ENCODE measurements at places on chromosomes 12 and 14.

DNA sequence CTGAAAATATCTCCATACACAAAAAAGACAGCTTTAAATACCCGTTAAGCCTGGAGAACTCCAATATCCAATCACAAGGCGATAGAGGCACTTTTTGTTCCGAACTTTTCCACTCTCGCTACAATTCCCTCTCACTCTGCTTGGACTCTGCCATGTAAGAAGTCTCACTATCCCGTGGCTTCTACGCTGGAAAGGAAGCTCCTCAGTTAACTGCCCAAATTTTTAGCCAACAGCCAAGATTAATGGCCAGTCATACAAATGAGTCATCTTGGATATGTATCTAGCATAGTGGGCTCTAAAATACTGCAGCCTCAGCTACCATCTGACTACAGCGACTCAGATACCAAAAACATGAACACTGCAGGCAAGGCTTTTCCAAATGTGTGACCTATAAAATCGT lies 45.5 kb upstream of the RERGL start:
- DNase-seq, result peak; percentile 39

GRCh38 chr12:67573566-67573965 lies 75.0 kb upstream of the DYRK2 start:
- DNase-seq, result no peak

GRCh38 chr12:68440068-68440581 lies 108.0 kb upstream of the MDM1 start:
- DNase-seq, result peak; percentile 72

- DNase-seq, result no peak
Observed at GRCh38 chr12:47797441-47797840, 22.3 kb downstream of the HDAC7 start.
